Stimulated activated CD8-positive, alpha-beta memory T cell treated with anti-CD3 and anti-CD28 coated beads, Interleukin-4, amount 100 ng/mL, for 1 hour (primary cell): ENCODE measurements at places on chromosomes 13 and 19.

- DNase-seq = no peak
Observed at GRCh38 chr13:37775871-37776270, 93.7 kb downstream of the TRPC4 start.

DNA sequence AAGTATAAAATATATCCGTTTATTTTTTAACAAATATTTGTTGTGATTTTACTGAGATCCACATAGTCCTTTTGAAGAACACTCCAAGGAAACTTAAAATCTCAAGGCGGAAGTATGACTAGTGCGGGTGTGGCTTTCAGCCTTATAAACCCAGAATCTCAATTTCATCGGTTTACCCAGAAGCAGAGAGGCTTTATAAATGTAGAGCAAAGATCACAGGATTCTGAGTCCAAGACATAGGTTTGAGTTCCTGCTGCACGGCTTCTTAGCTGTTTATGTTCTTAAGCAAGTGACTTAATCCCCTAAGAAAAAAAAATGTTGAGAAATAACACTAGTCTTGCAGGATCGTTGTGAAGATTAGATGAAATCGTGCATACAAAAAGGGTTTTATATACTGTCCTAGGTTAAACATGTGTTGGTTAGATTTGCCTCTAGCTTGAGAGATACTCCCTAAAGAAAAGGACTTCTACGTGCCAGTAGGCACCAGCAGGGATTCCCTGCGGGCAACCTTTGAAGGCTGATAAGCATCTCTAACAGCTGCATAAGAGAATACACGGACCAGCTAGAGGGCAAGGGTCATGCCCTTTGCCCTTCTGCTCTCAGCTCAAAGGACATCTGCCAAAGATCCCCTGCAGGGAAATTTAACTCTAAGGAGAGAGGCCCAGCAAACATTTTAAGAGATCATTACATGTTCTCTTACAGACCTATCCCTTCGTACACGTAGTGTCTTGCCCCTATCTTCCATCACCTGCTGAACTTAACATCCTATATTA is 130.4 kb upstream of the MIR17HG start:
- DNase-seq = no peak

- DNase-seq = no peak
Observed at GRCh38 chr19:17394891-17395415, 957 bp upstream of the CCDC194 start.

GRCh38 chr13:73038064-73038463 is 20.7 kb upstream of the KLF5 start:
- DNase-seq = no peak

GRCh38 chr19:1783354-1783753 is 28.7 kb downstream of the ATP8B3 start:
- no peak for DNase-seq

- no peak for DNase-seq
Observed at GRCh38 chr19:3450796-3451411, 29.4 kb downstream of the SMIM24 start.

DNA sequence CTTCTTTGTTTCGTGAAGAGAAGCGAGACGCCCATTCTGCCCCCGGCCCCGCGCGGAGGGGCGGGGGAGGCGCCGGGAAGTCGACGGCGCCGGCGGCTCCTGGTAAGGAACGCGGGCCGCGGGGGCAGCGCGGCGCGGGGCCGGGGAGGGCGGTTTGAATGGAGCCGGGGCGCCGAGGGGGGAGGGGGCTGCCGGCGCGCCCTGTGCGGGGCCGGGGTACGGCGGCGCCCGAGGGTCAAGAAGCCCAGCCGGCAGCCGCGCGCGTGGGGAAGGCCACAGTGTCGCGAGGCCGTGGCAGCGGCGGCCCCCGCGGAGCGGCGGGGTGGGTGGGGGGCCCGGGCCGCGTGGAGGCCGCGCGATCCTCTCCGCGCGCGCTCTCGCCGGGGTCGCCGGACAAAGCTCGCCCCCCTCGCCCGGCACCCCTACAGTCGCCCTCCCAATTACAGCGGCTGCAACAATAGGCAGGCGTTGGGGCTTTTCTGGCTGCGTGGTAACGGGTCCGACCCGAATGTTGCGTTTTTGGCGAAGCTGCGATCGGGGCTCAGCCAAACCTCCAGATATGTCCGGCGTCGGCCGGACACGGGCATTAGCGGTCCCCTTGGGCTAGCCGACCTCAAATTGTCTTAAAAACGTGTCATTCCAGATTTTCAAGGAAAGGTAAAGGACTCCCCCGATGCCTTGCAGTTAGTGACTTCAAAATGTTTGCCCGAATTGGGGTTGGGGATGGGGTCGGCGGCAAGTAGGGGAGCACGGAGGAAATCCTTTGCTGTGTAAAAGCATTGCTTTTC is 437 bp downstream of the SMARCA4 start:
- DNase-seq = no peak

GRCh38 chr13:110264685-110265275 is 42.2 kb downstream of the COL4A1 start:
- no peak for DNase-seq

DNA sequence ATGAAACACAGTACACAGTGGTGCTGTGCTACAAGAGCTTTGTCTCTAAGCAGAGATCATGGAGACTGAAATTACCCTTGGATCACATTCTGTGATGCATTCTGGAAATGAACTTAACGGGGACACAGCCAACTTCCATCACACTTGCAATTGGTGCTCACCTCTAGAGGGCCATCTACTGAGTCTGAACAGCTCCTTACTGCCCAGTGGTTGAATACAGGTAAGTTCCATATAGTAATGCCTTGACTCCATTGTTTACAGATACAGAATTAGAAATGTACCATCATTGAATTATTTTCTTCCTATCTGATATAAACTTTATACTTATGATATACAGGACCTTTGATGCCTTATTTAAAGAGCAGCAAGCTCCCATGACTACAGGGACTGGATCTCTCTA is 686.4 kb downstream of the PCDH9 start:
- no peak for DNase-seq

GRCh38 chr19:5851302-5851701 is at the start of gene FUT3:
TSS of gene FUT3 (minus strand) at chr19:5851449.
- no peak for DNase-seq

DNA sequence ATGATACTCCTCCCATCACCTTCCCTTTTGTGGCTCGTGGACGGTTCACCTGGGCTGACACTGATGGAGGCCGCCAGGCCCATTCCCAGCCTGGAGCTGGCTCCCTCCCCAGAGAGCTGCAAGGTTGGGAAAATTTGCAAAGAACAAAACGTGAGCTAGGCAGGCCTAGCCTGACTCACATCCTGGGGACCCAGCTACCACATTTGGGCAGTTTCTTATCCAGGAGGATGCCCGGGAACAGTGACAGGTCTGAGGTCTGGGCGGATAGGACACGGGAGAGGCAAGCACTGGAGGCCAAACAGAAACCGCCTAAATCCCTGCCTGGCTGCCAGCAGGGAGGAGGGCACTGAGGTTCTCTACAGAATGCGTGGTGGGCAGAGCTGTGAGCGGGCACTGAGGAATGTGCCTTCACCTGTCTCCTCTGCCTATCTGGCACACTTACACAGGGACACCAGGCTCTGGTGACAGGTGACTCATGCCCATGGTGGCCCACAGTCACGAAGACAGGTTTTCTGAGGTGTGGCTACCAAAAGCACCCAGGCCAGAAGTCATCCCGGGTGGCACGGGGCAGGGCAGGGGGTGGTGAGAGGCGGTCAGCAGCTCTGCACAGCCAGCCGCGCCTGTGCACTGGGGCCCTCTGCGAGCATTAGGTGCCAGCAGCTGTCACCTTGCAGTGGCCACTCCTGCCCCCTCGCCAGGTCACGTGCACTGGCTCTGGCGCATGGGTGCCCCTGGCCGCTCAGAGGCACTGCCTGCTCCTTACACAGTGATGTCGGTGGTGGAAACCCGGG is 23.2 kb downstream of the SH3GL1 start:
- no peak for DNase-seq

DNA sequence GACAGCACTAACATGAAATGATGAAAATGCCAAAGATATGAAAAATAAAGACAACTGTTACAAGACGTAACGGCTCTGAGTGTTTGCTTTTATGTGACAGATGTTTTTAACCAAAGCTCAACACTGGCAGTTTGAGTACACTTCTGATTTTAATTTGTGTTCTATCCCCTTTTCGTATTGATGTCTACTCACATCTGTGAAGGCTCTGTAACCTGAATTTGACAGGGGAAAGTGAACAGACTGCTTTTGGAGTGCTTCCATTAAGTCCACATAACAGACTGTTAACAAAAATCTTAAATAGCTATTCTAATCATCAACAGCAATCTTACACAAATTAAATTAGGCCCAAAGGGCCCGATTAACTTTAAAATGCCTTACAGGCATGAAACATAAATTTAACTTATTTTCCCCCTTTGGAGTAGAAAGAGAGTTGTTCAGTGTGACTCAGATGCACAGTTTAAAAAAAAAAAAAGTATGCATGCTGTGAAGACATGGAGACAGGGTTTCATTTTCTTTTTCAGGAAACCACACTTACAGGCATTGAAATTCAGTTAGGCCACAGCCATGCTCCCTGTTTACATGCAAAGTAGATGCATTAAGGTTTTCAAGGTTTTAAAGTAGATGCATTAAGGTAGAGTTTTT is 16.3 kb upstream of the RNASEH2B start:
- DNase-seq = no peak

GRCh38 chr19:30063650-30064347 is 121.8 kb downstream of the URI1 start:
- DNase-seq = no peak

DNA sequence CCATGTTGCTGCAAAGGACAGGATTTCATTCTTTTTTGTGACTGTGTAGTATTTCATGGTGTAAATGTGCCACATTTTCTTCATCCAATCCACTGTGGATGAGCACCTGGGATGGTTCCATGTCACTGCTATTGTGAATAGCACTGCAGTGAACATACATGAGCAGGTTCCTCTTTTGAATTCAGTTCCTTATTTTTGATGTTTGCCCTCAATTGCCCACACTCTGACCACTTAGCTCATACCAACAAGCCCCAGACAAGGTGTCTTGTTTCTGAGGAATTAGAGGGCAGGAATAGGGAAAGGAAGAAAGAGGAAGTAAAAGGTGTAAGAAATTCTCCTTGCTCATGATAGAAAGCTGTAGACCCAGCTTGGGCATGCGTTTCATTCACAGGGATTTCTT is 244.2 kb upstream of the ZNF507 start:
- no peak for DNase-seq

GRCh38 chr19:6596621-6597020 is 5.7 kb upstream of the CD70 start:
- DNase-seq = no peak

DNA sequence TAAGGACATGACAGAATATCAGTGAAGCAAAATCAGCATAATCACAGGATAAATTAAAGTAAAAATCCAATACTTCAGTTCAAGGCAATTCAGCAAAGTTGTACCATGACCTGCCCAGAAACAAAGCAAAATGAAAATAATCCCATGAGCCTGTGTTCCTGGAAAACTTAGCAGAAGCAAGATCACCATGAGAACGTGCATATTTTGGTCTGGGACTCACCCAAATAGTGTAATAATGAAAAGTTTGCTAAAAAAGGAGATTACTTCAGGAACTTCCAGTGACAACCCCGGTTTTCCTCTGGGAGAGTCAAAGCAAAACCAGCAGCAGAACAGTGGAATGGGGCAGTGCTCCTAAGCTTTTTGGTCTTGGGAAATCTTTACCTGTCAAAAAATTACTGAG is 14.9 kb upstream of the RPL21 start:
- no peak for DNase-seq

GRCh38 chr13:112779856-112780604 is 90.2 kb downstream of the ATP11A start:
- no peak for DNase-seq

DNA sequence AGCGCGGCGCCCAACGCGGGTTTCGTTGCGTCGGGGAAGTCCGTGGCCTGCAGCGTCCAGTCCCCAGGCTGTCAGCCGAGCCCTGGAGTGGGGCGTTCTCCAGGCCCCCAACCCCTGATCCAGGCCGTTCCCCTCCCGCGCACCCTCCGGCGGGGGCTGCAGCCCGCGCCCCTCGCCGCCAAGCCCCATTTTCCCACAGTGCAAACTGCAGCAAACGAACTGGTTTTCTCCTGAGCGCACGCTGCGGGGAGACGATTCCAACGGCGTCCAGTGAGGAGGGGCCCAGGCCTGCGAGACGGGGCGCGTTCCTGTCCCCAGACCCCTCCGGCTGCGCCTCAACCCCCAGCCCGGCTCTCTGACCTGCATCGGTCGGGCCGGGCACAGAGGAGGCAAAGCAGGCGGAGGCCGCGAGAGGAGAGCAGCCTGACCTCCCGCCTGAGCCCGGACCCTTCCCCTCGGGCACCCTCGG is 4.4 kb upstream of the ONECUT3 start:
- DNase-seq = no peak

DNA sequence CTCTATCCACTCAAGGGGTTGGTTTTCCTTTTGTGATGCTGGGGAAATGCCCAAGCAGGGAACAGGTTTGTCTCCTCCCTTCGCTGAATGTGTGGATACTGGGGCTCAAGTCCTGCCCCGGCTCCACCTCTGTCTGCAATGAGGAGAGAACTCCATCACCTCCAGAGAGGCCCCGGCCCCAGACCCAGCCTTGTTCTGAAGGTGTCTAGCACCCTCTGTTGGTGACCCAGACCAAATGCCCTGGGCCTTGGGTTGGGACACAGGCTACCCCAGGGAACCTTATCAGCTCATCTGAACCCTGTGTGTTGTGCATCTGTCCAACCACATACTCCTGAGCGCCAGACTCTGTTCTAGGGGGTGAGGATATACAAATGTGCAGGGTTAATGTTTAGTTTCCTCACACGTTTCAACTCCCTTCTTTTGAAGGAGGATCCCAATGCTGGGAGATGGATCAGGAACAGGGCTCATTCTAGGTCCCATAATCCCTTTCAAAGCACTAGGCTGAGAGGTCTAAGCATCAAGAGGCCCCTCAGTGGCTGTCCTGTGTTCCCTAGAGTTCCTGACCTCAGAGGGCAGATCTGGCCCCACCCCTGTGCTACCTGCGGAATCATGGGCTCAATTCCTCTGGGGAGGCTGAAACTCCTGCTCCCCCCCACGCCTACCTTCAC is 112.5 kb upstream of the SLC7A1 start:
- peak; percentile 5 for DNase-seq

DNA sequence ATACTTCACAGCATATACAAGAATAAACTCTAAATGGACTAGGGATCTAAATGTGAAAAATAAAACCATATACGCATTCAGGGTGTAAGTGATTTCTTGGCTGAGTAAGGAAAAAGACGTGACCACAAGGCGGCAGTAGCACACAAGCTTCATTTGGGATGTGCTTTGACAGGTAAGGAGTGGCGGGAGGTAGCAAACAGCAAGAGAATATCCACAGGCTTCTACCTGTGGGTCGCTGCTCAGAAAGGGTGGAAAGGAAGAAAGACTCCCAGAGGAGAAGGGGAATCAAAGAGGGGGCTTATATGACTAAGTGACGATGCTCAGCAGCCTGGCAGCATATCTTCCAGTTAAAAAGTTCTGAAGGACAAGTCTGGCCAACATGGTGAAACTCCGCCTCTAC is 2.5 kb upstream of the ZNF121 start:
- DNase-seq = peak; percentile 58

GRCh38 chr19:17205237-17206140 is 9.7 kb upstream of the USE1 start:
- no peak for DNase-seq

DNA sequence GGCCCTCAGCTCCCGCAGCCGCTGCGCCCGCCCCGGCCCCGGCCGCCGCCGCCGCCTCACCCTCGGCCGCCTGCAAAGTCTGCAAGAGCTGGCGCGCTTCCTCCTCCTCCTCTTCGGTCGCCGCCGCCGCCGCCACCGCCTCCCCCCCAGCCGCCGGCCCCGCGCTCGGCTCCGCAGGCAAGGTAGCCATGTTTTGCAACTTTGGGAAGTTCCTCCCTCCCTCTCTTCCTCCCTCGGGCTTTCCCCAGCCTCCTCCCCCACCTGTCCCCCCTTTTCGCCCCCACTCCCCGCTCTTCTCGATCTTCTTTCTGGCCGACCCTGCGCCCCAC is 433 bp downstream of the SIX5 start:
- DNase-seq = no peak
